ENCODE measurements at places on chromosomes 7 and 10.

DNA sequence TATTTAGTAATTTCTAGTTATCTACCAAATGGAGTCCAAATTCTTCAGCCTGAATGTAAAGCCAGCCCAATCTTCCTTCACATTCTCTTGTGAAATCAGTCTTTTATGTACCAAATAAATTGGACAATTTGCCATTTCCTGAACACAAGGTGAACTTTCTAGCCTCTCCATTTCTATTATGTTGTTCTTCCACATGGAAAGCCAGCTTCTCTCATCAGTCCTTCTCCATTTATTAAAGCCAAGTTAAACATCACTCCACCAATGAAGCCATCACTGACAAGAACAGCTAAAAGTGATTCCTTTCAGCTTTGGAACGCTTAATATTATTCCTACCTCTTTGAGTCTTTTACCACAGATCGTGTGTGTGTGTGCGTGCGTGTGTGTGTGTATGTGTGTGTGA, 88.4 kb downstream of the VPS41 start:
- DNase-seq = no peak

GRCh38 chr7:47119261-47119865, 462.5 kb downstream of the TNS3 start:
- DNase-seq = no peak

DNA sequence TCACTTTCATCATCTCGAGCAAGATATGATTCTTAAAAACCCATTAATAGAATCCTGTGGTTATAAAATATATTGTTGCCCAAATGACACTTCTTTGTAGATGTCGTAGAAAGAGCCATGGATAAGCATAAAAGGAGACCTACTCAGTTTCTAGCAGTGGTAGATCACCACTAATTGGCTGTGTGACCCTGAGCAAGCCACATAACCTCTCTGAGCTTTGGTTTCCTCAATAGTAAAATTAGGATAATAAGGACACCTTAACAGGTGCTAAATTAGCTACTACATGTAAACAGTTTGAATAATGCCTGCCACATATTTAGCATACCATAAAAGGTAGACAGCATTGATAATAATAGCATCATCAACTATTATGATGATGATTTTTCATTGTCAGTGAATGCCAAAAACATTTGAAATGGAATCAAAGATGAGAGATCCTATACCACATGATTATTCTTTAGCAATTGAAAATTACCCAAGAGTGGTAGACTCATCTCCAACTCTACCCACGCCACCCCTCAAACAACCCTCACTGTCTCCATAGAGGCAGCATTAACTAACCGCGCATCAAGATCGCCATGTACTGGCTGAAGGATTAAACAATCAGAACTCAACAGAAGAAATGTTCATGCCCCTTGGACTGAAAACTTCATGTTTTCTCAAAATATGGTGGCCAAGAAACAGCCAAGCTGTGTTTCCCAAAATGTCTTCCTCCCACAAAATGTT, 45.8 kb downstream of the CHST15 start:
- no peak for DNase-seq

DNA sequence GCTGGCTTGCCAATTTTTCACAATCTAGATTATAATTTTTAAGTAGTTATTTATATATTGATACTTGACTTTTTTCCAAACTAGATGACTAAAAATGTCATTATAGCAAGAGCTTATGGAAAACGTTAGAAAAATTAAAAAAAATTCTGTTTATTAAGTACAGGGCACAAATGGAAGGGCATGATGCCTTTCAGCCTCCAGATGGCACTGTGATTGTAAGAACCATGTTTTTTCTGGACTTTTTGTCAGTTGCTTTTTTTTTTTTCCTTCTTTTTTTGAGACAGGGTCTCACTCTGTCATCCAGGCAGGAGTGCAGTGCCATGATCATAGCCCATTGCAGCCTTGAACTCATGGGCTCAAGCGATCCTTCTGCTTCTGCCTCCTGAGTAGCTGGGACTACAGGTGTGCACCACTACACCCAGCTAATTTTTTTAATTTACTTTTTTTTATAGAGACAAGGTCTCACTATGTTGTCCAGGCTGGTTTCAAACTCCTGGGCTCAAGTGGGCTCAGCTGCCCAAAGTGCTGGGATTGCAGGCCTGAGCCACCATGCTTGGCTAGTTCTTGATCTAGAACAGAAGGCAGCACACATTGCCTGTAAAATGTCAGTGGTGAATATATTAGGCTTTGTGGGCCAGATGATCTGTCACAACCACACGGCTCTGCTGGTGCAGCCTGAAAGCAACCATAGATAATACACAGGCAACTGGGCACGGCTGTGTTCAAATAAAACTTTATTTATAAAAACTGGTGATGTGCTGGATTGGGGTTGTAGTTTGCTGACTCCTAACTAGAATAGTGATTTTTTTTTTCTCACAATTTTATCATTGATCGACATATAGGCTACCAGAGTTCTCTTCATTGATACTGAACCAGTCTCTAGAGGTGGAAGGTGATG, 27.4 kb downstream of the UCMA start:
- DNase-seq = peak; percentile 37

DNA sequence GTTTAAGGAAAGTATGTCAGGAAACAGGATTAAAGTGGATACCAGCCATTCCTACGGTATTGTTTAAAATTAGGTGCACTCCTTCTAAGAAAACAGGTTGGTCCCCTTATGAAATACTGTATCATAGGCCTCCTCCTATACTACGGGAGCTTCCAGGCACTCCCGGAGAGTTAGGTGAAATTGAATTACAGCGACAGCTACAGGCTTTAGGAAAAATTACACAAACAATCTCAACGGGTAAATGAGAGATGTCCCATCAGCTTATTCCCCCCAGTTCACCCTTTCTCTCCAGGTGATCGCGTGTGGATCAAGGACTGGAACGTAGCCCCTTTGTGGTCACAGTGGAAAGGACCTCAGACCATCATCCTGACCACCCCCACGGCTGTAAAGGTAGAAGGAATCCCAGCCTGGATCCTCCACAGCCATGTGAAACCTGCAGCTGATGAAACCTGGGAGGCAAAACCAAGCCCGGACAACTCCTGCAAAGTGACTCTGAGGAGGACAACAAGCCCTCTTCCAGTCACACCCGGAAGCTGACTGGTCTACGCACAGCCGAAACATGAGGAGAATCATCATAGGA, 25.1 kb upstream of the GHITM start:
- DNase-seq = peak; percentile 18

DNA sequence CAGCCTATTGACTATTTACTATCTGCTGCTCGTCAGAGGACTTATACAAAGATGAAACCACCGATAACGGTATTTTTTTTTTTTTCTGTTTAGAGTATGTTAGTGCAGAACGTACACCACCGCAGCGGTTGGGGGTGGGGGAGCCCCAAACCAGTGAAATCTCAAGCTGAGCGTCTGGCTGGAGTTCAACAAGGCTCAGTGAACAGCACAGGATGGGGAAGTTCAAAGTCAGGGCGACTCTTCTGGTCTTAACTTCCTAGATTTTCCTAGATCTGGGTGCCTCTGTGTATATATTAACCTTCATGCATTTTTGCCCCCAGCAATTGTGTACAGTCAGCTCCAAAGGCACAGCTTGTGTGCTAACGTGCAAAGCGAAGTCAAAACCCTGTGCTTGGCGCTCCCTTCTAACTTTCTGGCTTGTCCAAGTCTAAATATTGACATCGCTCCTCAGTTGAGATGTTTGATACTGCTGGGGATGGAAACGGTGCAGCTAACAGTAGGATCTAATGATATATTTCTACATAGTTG, 1.1 kb downstream of the RHOBTB1 start:
- peak; percentile 56 for DNase-seq

GRCh38 chr7:39594988-39595620, 28.3 kb upstream of the RALA start:
- DNase-seq = peak; percentile 25

- DNase-seq = no peak
Observed at GRCh38 chr7:22295402-22296264, 61.3 kb downstream of the RAPGEF5 start.

DNA sequence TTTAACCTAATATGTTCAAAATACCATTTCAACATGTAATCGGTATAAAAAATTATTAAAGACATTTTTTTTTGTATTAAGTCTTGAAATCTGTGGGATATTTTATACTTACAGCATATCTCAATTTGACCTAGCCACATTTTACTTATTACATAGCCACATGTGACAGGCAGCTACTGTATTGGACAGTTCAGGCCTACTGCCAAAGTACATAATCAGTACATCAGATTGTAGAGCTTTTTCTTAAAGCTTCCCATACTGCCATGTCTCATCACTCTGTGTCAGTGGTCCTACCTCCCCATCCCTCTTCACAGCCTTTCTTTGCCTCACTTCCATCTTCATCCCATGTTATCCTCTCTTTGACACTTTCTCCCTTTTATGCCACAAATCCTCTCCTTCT, 43.0 kb downstream of the LOXL4 start:
- peak; percentile 45 for DNase-seq

- peak; percentile 41 for DNase-seq
Observed at GRCh38 chr7:877312-878232, 1.2 kb downstream of the GET4 start.

GRCh38 chr10:92750791-92751533, 61.2 kb downstream of the HHEX start:
- DNase-seq = no peak

GRCh38 chr7:47594406-47594805, 12.5 kb upstream of the TNS3 start:
- peak; percentile 92 for DNase-seq

GRCh38 chr10:109067031-109067430, 856.3 kb downstream of the XPNPEP1 start:
- no peak for DNase-seq

DNA sequence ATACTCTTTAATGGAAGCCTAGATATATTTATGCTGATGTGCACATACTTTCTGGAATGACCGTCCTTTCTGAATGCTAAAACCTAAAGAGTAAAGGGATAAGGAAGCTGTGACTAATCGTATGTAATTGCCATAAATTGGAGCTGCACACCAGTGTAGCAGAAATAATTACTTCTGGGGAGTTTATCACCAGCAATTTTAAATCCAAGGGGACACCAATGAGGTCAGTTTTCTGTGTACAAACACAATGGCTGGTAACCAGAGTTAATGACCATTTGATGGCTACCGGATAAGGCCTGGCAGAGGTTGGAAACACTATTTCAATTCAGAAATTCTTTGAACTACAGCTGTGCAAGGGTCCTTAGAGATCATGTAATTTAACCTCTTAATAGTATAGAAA, 670.1 kb downstream of the REEP3 start:
- no peak for DNase-seq

GRCh38 chr7:99001482-99002147, 123.3 kb downstream of the TRRAP start:
- no peak for DNase-seq

GRCh38 chr7:28478656-28479055, 66.3 kb downstream of the CREB5 start:
- peak; percentile 93 for DNase-seq

GRCh38 chr7:37817996-37818720, 30.2 kb upstream of the NME8 start:
- peak; percentile 17 for DNase-seq

- DNase-seq = no peak
Observed at GRCh38 chr10:29784175-29784773, 149.5 kb upstream of the SVIL start.

- DNase-seq = peak; percentile 87
Observed at GRCh38 chr7:87356448-87356847, 11.0 kb downstream of the CROT start.

GRCh38 chr7:107474104-107474521, 4.3 kb downstream of the GPR22 start:
- no peak for DNase-seq

GRCh38 chr10:6124666-6125065, 35.8 kb downstream of the RBM17 start:
- peak; percentile 56 for DNase-seq

GRCh38 chr10:472241-472910, 217.1 kb downstream of the DIP2C start:
- no peak for DNase-seq

- DNase-seq = no peak
Observed at GRCh38 chr10:9910446-9910845, 1107.2 kb upstream of the CELF2 start.

- DNase-seq = no peak
Observed at GRCh38 chr10:43323245-43323644, 48.2 kb upstream of the FXYD4 start.

DNA sequence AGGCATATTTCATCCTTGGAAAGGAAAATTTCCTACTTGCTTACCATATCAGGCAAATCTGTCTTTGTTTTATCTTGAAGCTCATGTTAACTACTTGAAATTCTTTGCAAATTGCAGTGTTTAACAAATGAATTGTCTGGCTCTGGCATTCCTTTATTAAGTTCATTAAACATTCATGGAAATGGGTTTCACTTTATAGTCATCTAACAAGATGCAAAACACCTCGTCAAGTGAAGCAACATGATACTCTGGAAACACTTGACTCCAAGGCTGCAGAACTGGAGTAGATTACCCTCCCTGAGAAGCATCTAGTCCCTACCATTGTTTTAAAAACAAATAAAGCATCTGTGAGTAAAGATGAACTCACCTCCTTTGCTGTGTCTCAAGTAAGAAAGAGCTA, 1086.9 kb downstream of the NRG3 start:
- DNase-seq = no peak

DNA sequence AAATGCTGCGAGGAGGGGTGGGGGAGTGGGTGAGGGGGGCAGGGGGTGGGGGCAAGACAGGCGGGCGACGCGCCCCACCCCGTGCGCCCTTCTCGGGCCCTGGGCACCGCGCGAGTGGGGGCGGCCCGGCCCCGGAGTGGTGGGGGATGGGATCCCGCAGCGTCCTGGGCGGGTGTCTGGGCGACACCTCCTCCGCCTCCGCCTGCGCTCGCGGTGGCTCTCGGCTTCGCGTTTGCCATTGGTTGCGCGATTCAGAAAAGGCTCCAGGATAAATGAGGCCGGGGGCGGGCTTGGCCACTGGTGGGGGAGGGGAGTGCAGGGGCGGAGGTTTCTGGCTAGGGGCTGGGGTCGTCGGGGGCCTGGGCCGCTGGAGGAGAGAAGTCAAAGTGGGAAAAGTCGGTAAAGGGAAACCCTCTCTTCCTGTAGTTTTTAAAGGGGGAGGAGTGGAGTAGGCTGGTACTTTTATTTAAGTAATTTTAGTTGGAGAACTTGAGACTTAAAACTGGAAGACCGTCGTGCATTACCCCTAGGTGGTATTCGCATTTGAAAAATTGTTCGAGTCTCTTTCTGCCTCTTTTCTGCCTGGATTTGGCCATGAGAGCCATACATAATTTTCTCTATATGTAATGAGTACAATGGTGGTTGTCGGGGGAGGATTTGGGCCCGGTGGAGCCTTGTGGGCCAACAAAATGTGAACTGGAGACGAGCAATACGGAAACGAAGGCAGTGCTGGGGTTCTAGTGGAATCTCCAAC, 992 bp upstream of the IGF2BP3 start:
- peak; percentile 16 for DNase-seq

GRCh38 chr7:116970238-116970910, 17.1 kb downstream of the ST7 start:
- DNase-seq = no peak

DNA sequence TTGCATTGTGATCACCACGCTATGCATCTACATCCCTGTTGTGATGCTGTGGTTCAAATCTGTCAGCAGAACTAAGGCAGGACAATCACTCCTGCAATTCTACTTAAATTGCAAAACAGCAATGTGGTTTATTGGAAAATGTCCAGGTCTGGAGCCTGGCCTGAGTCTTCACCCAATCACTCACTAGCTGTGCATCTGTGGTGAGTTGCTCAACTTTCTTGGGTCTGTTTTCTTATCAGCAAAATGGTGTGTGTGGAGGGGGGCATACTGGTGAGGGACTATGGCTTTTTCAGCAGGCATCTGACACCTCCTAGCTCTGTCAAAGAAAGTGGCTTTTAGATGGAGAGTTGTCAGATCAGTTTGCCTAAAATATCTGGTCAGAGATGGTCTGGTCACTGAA, 108.3 kb upstream of the FEZF1 start:
- no peak for DNase-seq

- DNase-seq = no peak
Observed at GRCh38 chr7:7564323-7564780, 2.3 kb upstream of the MIOS start.
